ENCODE measurements at places on chromosomes 7 and 10.

- no peak for DNase-seq
These were observed 147.3 kb upstream of the PRPS1L1 start for GRCh38 chr7:18174996-18175395.

- no peak for DNase-seq
These were observed 121.4 kb upstream of the CHST15 start for GRCh38 chr10:124214610-124215375.

- DNase-seq = no peak
These were observed 1.0 kb downstream of the CNPY1 start for GRCh38 chr7:155545348-155545747.

GRCh38 chr10:3785851-3786271 is 852 bp upstream of the KLF6 start:
- no peak for DNase-seq

DNA sequence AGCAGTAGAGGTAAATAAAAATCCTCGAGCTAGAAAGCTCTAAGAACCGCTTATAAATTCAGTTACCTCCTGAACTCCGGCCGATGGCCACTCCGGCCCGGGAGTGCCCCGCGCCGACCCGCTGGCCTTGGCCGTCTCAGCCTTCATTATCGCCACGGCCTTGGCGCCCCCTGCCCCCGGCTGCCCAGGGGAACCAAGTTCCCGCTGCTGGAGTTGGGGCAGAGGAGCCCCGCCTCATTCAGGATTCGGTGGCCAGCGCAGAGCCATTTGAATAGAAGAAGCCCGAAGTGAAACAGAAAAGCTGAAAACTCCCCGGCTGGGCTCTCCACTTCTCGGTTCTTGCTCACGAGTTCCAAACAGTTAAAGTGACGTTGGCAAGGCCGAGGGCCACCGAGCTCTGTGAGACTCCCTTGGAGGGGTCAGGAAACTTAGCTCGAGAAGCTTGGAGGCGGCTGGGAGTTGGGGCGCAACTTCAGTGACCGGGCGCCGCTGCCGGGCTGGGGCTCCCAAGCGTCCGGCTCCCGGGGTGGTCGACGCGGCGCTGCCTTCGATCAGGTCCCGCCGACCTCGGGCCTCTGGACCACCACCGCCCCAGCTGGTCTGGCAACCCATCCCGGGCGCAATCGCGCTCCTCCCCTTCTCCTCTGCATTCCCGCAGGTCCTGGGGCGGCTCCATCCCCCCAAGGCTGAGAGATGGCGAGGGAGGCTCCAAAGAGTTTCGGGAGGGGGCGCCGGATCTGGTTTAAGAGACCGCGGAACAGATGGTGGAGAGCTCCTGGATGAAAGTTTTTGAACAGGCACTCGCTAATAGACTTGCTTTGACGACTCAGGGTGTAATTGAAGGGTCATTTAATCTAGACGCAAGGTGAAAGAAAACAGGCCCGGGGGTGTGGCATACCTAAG is 5.8 kb upstream of the FEZF1 start:
- no peak for DNase-seq

GRCh38 chr7:145106001-145106400 is 270.1 kb upstream of the TPK1 start:
- DNase-seq = no peak

DNA sequence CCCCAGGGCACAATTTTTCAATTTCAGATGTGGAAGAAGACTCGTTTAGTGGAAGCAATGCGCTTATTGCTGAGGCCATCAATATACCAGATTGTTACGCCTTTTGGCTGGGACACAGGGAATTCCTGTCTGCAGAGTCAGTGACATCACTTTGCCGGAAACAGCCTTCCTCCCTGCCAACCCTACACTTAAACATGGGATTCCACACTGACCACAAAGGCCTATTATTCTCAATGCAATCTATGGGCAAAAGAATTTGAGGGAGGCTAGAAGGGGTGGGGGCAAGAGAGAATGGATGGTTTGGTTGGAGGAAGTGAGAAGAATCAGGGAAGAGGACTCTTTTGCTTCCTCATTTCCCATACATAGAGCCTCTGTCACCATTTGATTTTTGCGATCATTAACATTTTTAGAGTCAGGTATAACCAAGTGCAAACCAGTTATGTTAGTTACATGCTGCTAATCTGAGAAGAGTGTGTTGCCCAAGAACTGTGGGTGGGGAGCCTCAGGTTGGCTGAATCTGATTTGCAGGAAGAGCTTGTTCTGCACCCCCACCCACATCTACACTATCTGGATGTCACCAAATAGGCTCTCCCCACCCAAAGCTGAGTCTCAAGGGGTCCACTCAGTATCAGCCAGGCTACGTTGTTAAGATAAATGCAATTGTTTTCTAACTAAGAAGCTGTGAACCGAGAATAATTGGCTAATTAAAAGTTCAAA is 58.2 kb downstream of the ENTPD1 start:
- no peak for DNase-seq

DNA sequence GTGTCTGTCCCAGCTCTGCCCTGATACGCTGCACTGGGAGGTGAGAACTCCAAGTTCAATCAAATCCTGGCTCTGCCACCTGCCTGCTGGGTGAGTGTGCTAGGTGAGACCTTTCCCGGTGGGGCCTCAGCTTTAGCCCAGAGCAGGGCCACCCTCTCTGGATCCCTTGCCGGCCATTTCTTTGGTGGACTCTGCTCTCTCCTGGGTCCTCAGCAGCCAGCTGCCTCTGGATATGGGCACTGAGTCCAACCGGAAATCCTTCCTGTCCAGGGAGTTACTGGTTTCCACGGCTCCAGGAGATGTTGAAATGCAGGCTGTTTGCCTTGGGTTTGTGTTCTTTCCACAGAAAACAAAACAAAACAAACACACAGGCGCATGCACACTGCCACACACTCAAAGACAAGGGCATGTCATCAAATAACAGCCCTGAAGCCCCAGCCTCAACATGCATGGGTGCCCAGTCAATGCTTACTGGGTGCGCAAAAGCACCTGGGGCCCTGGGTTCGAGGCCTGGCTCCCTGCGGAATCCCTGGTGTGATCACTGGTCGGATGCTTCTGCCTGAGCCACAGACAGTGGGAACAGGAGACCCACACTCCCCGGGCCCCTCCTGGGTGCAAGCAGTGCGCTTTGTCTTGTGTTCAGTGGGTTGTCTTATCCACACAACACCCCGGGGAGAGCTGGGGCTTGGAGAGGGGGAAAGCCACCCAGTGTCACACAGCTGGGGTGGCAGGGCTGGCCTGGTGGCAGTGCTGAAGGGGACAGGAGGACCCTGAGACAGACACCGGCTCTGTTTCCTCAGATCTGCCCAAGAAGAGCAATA is 33.1 kb downstream of the PPIF start:
- DNase-seq = no peak

GRCh38 chr10:51763746-51764145 is 64.4 kb upstream of the CSTF2T start:
- DNase-seq = no peak

DNA sequence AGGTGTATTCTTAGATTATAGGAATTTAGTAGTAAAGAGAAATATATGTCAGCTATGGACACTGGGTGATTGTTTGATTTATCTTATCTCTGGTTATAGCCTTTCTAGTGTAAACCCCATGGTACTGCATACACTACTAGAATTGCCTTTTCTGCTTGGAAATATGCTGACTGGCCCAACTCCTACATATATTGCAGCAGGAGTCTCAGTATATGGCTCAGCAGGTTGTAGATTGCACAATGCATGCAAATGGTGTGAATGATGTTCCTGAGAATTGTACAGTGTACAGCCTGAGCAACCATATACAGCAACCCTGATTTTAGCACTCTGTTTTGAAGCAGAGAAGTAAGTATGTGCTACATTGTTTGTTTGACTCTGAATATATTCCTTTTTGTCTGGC is 153.4 kb upstream of the NPY start:
- DNase-seq = no peak

GRCh38 chr10:5816170-5816569 is 2.9 kb upstream of the GDI2 start:
- DNase-seq = no peak

GRCh38 chr7:18693406-18693805 is 197.9 kb downstream of the HDAC9 start:
- DNase-seq = no peak

DNA sequence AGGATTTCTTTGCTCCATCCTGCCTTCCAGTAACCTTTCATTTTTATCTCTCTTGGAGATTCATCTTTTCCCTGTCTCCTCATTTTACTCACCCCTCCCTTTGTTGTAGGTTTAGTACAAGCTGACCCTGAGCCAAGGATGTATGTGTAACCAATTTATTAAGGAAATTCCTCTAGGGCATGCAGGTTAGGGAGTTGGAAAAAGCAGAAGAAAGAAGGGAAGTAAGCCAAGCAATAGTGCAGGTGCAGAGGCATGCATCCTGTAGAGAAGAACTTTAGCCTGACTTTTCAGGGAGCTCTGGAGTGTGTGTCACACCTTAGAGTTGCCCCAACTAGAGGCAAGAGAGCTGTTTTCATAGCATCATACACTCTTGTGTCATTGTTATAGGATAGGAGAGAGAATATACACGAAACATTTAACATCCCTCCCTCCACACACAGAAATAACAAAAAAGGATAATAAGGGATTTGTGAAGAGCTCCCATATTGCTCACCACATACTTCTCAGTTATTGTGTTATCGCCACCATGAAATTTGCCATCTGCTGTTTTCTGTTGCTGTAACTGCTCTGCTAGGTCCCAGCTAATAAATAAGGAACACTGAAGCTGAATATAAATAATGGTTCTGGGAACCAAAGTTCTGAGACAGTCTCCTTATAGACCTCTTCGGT is 21.8 kb upstream of the SEMA3C start:
- DNase-seq = no peak

DNA sequence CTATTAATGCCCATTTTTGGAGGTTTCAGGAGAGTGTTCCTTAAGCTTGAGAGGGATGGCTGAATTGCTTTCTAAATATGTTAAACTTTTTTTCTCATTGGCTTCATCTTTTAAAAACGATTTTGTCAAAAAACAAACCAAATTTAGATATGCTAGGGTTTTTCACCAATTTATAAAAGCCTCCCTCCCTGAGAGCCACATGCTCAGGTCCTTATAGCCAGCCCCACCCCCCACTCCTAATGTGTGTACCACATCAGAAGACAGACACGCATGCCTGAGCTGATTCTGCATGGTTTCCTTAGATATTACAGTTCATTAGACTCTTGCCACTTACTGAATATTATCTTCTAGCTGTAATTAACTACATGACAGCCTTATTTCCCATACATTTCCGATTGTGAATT is 2.0 kb downstream of the CUL1 start:
- no peak for DNase-seq

GRCh38 chr7:33883671-33883965 is 21.7 kb upstream of the BMPER start:
- no peak for DNase-seq

DNA sequence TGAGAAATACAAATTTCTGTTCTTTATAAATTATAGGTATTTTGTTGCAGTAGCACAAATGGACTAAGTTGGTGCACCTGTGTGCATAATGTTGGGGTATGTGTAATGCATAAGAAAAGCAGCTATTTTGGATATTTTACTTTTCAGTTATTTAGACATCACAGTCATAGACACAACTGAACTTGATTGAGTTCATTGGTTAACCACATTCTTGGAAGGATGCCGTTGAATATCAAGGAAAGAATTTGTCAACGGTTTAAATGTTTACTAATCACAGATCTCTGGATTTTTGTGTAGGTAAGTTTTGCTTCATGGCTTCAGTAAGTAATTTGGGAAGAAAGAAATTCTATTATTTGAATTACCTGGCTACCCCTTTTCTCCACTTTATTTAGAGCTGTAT is 4.1 kb downstream of the OTUD1 start:
- DNase-seq = no peak

GRCh38 chr7:97120713-97121457 is 3.4 kb downstream of the SDHAF3 start:
- DNase-seq = no peak

DNA sequence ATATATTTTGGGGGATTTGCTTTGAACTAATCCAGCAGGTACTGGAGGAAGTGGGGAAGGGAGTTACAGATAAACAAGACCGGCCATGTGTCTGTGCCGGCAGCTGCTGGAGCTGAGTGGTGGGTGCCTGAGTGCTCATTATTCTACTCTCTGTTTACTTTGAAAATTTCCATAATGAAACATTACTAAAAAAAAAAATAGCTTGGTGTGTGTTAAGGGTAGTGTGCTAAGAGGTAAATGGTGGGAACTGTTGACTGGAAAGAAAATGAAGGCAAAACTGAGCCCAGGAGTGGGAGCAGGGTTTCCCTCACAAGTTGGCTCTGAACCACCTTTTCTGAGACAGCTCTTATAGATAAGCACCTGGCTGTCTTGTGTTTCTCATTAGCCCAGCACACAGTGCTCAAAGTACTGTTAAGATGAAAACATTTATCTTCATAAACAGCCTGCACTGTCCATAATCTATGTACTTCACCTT is 50.6 kb downstream of the PARD3 start:
- no peak for DNase-seq

- no peak for DNase-seq
These were observed 156.6 kb upstream of the LYZL2 start for GRCh38 chr10:30786131-30786530.

DNA sequence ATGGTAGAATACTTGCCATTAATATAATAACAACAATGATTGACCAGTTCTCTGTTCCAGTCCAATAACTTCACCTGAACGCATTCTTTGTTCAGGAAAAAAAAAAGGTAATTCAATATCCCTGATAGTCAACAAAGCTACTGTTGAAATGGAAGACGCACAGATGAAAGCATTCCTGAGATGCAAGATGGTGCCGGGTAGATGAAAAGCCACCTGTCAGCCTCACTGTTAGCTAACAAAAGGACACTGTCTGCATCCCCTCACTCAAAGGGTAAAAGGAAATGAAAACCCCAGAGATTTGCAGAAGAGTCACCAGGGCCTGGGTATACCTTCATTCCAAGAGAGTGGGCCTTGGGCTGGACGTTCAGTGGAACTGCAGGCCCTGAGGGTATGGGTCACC is 357.4 kb downstream of the PLXNA4 start:
- no peak for DNase-seq

GRCh38 chr10:10886861-10887531 is 130.7 kb upstream of the CELF2 start:
- DNase-seq = no peak

DNA sequence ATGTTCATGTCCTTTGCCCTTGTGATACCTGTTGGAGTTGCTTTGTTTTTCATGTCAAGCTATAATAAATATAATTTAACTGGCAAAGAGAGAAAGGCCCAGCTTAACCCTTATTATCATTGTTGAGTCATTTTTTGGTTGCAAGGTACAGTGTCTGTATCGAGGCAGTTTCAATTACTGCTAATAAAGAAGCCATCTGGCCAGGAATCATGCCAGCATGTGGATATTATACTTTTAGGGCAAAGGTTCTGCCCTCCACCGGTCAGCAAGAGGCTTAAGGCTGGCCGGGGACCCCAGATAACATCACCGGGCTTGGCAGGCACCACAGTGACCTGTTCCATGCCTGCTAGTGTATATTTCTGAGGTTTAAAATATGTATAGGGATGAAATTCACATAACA is 9.0 kb upstream of the CYP3A4 start:
- DNase-seq = no peak

DNA sequence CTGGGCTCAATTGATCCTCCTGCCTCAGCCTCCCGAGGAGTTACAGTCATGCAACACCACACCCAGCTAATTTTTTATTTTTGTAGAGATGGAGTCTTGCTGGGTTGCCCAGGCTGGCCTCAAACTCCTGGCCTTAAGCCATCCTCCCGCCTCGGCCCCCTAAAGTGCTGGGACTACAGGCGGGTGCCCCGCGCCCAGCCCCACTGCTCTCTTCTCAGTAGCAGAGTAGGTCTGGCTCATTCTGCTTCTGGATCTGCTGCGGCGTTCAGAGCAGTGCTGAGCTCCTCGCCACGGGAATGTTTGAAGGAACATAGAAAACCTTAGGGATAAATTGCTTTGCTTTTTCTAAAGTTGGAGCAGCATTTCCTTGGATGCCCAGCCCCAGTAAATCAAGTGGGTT is 27.4 kb downstream of the WIPI2 start:
- DNase-seq = no peak

GRCh38 chr10:88983206-88983605 is 7.4 kb upstream of the FAS start:
- no peak for DNase-seq
